Stimulated activated CD4-positive, alpha-beta T cell treated with anti-CD3 and anti-CD28 coated beads, Interleukin-2, amount 100 ng/mL, for 24 hours (primary cell): ENCODE measurements at places on chromosomes 2 and 18.
A peak's percentile ranks its signal among the peaks of the same experiment; 100 is the strongest.

GRCh38 chr2:130300258-130300969 is 42.3 kb upstream of the IMP4 start:
- DNase-seq: no peak

DNA sequence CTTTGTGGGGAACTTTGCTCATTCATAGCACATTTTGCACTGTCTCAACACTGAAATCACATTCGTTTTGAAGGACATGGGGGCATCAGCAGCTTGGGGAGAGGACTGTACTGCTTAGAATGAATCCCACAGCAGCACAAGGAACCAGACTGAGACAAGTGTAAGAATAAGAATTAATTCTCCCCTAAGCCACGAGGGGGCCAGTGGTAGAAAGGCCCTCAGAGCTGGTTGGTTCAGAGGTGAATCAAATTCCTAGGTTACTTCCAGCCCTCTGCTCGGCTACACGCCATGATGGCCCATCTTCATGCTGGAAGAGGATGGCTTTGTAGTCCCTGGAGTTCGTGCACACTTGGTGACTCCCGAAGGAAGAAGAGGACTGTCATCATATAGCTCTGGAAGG is 12.0 kb upstream of the MC5R start:
- no peak for DNase-seq

DNA sequence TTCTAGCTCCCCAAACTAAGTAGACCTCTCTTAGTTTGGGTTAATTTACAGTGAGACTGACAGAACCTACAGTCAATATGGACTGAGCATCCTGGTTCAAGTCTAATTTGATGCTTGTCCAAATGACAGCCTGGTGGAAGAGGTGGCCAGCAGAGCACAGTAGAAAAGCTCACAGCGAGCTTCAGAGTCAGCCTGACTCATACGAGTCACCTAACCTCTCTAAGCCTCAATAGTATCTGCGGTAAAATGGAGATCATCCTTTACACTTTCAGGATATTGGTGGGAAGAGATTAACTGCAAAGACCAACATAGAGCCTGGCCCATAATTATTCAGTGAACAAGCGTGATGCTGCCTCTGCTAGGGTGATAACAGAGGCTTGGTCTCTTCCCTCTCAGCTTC is 54.5 kb downstream of the DOCK10 start:
- no peak for DNase-seq

DNA sequence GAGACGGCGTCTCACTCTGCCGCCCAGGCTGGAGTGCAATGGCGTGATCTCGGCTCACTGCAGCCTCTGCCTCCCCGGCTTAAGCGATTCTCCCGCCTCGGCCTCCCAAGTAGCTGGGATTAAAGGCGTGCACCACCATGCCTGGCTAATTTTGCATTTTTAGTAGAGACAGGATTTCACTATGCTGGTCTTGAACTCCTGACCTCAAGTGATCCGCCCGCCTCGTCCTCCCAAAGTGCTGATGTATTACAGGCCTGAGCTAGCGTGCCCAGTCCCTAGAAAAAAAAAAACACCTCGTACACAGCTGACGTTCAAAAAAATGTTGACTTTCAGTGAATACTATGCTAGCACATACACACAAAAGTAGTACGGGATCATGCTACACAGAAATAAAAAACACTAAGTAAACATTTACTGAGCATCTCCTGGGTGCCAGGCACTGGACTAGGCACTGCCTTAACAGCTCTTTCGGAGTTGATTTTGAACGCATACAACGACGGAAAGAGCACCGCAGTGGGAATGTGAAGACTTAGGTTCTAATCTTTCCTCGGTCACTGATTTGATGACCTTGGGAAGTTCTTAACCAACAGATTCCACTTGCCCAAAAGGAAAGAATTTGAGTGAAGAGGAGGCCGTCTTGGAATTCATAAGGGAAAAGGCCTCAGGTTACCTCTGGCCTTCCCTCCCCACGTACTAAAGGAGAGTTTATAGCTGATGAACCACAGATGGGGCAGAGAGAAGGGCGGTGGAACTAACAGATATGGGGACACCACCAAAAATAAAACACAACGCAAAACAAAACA is 1.1 kb downstream of the DNAJC27 start:
- no peak for DNase-seq

DNA sequence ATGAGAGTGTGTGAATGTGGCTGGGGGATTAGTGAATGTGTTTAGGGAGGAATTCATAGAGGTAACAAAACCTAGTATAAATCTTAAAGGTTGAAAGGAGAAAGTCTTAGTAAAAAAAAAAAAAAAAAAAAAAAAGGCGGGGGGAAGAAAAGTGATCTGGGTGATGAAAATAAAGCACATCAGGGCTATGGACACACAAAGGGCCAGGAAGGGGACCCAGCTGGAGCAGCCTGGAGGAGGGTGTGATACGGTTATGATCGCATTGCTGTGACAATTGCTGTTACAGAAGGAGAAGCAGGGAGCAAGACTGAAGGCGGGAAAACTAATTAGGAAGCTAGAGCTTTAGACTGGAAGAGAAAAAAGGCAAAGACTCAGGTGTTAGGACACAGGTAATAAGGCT is 85.4 kb downstream of the DLGAP1 start:
- DNase-seq: no peak

- no peak for DNase-seq
Observed at GRCh38 chr18:6598657-6599056, 130.9 kb upstream of the ARHGAP28 start.

GRCh38 chr2:44844651-44845270 is 96.7 kb upstream of the SIX3 start:
- no peak for DNase-seq

DNA sequence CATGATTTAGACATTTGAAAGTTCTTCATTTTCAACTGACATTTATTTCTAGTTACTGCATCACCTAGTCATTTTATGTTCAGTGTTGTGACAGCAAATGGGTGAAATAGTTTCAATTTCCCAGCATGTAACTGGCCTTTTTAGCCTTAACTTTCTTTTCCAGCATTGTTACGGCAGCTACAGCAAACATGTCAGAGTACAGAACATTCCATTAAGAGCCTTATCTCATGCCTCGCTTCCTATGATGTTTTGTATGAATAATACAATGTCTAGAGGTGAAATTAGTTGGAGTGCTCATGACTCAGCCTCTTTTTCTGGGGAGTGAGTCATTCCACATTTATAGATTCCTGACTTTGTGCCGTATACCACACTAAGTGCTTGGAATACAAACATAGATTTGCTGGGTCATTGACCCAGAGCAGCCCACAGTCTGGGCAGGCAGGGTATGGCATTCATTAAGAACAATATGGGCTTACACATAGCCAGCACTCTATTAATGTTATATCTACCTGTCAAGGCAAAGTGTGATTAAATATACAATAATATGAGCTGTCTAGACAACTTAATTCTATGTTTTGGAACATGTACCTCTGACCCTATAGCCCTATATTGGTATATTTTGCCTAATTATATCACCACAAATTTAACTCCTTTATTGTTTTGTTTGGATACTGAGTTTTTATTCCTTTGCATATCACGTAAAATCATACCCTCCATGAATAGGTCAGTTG is 72.2 kb downstream of the MAP2 start:
- no peak for DNase-seq

DNA sequence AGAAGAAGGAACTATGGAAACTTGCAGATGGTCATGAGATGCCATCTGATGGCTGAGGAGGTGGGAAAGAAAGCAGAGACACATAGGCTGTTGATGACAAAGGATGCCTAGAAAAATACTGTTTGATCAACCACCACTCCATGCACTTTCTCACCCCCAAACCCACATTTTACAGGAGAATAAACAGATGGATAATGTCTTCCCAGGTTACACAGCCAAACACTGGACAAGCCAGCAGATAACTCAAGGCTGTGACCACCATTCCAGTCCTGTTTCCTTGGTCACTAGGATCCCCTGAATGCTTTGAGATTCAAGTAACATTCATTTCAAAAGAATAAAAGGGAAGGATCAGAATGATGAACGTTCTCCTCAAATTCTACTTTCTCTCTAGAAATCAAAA is 733.0 kb upstream of the SOX11 start:
- no peak for DNase-seq

- no peak for DNase-seq
Observed at GRCh38 chr2:50953021-50953420, 78.9 kb downstream of the NRXN1 start.

DNA sequence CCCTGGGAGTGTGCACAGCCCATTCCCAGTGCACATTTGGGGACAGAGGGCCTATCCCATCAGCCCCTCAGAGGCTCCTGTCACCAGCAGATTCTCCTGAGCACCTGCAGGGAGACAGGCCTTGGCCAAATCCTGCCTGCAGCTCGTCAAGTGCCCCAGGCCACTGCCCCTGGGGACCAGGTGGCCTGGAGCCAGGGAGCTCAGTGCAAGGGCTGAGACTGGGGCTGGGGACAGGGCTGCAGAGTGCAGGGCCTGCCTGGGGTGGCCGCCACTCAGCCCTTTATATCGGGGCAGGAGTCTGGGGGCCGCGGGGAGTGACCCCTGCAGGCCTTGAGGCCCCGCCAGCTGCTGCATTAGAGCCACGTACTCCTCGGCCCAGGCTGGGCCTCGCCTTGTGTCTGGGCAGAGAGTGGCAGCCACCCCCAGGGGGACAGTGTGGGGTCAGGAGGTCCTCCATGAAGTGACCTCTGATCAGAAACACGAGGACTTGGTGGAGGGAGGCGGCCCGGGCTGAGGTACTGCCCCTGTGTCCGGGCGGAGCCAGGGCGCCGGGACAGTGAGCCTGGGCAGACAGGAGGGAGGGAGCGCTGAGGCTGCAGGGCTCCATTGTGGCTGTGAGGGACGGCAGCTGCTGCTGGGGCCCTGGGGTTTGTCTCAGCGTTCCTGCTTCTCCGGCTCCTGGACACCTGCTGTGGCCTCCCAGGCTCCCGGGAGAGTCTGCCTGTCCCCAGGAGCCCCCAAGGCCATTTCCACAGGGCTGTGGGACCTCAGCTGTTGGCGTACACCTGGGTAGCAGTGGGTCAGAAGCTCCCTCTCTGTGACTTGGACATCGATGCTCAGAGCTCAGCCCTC is 24.2 kb downstream of the GPC1 start:
- no peak for DNase-seq

DNA sequence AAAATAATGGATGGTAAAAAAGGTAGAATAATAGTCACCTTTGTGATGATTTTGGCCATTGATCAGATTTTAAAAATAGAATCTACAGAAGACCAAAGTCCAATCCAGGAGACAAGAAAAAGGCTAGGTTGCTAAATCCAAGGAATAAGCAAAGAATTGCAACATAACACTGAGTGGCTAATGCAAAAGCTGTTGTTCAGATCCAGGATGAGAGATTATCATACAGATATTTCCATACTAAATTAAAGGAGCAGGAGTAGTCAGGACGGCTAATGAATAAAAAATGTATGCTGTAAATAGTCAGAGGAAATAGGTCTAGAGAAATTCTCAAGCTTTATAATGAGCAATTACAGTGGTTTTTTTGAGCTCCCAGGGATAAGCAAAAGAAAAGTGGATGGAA is 745.9 kb upstream of the ACVR2A start:
- no peak for DNase-seq

DNA sequence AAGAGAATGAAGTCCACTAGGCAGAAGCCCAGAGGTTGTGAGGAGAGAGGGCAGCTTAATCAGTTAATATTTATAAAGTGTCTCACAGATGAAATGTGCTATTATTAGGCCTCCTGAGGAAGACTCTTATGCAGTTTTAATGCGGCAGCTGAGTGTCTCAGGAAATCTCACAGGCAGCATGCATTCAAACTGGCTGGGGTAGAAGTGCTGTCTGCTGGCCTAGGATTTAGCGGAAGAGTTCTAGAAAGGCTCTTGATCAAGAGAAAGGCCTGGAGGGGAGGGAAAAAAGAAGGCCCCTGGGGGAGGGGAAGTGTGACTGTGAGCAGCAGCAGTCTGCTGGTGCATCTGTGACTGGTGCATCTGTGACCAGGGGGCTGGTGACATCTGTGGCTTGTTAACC is 133.0 kb downstream of the FSHR start:
- no peak for DNase-seq

DNA sequence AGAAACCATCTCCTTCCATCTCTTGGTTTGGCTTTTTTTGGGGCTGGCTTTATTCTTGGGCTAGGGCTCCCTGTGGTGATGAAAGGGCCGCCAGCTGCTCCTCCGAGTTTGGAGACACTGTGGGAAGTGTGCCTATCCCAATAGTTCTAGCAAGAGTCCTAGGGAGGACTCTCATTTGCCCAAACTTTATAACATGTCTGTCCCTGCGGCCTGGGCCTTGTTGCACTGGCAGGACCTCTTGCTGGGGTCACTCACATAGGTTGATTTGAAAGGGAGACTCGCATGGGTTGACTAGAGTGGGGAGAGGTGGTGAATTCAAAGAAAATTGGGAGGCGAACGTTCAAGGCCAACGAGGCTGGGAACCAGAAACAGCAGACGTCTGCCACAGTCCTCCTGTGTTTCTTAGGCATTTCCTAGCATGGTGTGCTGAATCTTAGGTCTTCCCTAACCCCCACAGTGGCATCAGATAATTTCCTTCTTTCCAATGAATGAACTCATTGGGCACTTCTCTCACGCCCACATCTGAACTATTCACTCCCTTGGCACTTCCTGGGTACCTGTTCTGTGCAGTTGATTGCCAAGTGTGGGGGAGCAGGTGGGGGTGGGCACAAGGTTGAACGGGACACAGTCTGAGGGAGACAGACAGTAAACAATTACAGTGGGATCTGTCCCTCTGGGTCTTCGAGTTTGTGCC is 26.8 kb downstream of the NIFK start:
- DNase-seq: no peak

DNA sequence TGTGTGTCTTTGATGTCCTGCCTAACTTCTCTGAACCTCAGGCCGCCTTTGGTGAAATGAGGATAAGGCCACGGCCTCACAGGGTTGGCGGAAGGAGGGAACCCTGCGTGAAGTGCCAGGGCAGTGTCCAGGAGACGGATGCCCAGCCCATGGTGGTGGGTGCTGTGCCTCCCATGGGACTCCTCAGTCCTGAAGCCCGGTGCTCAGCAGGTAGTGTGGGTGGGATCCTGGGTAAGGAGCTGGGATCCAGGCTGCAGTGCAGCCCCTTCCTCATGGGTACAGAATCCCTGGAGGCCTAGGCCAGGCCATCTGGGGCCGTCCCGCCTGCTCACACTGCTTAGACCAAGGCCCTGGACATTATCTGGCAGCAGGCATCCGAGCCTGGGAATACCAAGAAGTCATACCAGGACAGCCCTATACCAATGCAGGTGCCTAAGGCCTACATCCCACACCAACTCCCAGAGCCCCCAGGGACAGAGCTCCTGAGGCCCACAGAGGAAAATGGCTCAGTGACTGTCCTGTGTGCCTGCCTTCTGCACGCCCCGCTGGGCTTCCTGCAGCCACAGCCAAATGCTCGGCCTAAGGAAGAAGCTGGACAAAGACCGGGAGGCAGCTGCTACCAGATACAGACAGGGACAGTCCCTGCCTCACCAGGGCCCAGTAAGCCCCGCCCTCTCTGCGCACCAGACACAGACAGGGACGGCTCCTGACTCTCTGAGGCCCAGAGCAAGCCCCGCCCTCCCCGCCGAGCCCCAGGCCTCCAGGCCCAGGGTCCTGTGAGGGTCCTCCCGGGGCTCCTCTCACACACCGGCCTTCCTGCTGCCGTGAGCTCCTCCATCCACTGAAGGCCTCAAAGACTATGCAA is 78.0 kb downstream of the NDUFA10 start:
- no peak for DNase-seq

- DNase-seq: no peak
Observed at GRCh38 chr2:207921606-207922005, 103.7 kb downstream of the PLEKHM3 start.

- no peak for DNase-seq
Observed at GRCh38 chr2:30514848-30515435, 67.9 kb downstream of the LCLAT1 start.

GRCh38 chr2:3242747-3243369 is 134.8 kb downstream of the EIPR1 start:
- peak; percentile 33 for DNase-seq

GRCh38 chr2:142983174-142983573 is 105.7 kb downstream of the KYNU start:
- no peak for DNase-seq

GRCh38 chr2:181281206-181281832 is 175.9 kb upstream of the ITGA4 start:
- no peak for DNase-seq
